ENCODE measurements at places on chromosomes 2 and 18.

DNA sequence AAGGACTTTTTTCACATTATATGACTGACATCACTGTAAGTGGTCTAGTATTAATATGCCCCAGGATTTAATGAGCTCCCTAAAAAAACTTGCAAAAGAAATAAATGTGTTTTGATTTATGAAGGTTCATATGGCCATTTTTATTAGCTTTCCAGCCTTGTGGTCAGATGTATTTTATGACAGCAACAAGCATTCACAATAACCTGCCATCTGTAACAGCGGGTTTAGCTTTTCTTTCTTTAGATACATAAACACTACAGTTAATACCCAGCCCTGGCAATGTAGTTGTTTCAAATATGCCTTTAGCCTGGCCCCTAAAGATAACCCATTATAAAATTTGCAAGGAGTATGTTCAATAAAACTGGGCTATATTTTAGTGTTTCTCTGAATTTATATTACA is 1063.8 kb downstream of the SOCS6 start:
- no peak for DNase-seq

GRCh38 chr2:168539945-168540344 is 83.9 kb downstream of the CERS6 start:
- no peak for DNase-seq

DNA sequence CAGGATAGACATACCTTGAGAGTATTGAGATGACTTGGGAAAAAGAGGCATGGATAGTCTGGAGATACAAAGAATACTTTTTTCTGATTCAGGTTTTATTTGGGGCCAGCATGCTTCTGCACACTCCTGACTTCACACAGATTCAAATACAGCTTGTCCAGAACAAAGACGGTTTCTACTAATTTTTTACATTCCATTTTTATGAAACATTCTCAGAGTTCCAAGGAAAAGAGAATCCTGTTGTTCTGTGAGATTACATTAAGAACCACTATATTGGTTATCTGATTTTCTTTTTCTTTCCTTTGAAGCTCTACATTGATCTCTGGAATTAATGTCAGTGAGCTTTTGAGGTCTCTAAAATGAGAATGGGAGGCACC is 41.0 kb downstream of the PTPRM start:
- no peak for DNase-seq

DNA sequence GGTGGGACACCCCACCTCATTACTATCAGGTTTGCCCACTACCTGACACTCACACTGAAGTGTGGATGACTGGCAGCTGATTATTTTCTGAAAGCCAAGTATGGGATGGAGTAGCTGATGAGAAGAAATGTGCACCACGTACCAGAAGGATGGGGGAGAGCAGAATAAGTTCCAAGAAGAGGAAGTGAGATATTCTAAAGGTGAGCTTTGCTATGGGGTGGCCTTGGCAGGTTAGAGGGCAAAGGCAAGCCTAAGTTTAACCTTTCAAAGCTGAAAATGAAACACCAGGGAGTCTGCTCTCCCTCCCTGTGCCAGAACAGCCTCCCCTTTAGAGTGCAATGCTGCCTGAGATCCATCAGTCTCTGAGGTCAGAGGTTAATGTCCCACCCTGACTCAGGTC is 196.1 kb upstream of the OSR1 start:
- no peak for DNase-seq

GRCh38 chr18:9617006-9617542 is 2.7 kb upstream of the PPP4R1 start:
- no peak for DNase-seq

GRCh38 chr18:25927830-25928229 is 162.6 kb downstream of the SS18 start:
- DNase-seq = no peak

DNA sequence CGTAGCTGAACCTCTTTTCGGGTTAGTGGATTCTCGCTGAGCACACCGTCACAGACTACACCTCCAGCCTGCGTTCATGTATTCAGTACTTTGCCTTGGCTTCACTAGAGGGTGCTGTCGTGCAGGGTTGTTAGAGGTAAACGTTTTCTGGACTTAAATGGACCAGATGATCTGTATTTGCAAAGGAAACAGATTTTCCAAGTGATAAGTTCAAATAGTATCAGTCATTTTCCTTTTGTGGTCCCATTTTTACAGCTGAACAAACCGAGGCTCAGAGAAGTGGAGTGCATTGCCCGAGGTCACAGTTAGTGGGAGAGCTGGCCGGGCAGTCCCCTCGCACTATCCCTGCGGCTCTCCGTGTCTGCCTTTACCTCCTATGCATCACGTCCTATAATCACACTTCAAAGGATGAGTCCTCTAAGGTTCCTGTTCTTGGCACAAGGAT is 125.9 kb downstream of the MAP4K4 start:
- DNase-seq = peak; percentile 44

DNA sequence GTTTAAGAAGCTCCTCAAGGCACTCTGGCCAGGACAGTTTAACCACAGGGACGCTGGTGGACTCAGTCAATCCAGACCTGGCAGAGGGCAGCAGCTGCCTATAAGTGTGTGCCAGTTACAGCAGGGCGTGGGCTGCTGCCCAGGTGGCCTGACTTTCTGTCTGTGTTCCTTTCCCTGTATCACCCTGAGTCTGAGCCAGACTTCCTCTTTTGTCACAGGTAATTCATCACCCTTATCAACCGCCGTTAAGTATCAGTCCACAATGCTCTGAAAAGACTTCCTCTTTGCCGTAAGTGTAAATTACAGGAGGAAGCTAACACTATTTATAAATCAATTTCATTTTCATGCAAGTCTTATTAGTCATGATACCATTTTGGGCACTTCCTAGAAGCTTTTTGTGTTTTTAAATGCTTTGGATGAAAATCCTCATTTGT is 7.0 kb downstream of the LPIN1 start:
- no peak for DNase-seq

DNA sequence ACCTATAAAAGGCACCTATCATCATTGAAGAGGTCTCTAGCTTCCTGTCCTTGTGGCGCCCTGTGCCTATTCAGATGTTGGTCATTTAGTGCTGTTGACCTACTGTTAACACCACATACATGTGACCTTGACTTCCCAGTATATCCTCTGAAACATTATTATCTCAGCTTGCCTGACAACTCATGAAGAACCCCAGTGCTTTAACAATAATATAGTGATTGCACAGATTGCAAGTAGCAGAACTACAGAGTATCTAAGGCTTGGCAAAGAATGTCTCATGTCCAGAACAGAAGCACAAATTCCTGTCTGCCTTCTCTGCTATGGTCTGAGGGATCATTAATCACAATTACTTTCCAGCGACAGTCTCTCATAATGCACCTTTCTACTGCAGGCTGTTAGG is 165.3 kb downstream of the LCLAT1 start:
- DNase-seq = no peak

DNA sequence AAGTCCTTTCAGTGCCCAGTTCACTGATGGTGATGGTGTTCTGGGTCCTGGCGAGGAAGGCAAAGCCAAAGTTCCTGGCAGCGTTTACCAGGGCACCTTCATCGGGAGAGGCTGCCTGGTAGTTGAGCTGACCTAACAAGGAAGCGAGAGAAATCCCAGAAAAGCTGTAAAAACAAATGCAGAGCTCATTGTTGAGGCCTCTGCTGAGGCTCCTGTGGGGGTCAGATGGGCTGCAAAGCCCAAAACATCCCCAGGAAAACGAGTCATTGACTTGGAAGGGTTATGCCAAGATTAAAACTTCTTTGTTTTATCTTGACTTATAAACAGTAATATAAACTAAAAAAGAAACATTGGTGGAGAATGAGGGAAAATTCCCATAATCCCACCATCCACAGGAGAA is 53.3 kb upstream of the NARS1 start:
- DNase-seq = no peak

DNA sequence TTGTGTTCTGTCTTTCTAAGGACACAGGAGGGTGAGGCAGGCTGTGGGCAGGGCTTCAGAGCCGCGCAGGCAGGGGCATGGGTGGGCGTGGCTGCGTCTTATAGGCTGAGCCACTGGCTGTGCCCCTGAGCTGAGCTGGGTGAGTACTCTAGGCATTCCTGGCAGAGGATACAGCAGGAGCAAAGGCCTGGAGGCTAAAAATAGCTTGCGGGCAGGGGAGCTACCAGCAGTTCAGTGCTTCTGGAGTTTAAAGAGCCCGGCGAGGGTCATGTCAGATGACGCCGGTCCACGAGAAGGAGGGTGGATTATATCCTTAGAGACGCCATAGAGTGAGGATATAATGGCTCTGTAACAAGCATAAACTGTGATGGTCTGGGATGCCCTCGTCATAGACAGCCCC is 31.5 kb upstream of the PDIA6 start:
- no peak for DNase-seq

DNA sequence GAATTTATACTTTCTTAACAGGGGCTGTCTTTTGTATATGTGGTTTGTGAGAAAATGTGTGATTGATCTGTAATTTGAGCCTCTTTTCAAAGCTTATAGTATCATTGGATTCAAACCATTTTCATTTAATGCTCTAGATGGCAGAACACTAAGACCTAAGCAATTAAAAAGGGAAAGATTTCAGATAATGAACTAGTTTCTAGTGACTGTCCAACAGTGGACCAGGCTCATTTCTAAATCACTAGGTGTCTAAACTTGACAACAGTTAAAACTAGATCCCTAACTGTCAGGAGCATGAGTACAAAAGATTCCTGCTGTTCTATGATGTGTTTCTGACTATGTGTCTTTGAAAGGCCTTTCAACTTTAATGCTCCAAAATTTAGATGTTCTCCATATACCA is 54.6 kb downstream of the ANKRD44 start:
- DNase-seq = no peak

DNA sequence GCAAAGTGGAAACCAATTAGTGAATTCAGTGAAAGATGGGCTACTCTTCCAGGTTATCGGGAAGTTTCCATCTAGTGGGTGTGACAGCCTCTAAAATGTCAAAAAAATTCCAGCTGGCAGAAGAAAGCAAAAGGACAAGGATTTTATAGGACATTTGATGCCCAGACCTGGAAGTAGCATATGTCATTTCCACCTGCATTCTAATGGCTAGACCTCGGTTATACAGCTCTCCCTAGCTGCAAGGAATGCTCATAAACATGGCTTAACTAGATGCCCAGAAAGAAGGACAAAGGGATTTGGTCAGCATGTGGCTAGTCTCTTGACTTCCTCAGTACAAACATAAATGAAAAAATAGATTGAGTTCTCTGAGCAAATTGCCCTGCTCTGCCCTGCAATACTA is 215.4 kb downstream of the NYAP2 start:
- DNase-seq = no peak

DNA sequence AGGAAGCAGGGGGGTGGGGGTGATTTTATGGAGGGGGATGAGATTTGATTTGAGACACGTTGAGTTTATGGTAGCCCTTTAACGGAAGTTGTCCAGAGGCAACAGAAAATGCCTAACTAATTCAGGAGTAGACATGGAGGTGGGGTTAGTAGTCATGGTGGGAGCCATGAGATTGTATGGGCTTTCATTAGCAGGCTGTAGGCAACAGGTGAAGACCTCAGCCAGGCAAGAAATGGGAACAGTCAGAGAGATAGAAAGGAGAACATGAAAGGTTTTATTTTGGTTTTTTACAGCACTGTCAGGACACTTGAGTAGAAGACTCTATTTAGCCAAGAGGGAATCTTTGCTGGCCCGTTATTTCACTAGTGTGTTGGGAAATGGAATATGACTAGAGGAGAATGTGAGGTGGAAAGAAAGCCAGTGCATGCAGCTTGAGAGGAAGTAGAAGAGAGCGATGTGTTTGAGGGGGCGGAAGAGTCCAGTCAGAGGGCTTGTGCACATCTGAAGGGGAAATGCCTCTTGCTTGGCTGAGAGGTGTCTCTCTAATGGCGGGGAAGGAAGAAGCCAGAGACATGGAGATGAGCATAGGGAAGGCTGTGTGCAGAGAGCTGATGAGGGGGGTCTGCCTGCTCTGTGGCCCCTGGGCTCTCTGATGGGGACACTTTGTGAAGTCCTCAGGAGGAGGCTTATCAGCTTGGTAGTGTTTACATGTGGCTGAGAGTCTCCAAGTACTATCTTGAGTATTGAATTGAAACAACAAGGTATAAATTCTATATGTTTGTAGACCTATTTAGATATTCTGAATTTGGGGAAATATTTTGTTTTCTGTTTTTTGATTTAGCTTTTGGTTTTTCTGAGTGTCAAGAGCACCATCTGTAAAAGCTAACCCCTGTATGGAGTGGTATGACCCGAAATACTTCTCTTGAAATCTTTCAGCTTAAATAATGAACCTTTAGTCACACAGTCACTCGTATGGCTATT is 66.9 kb upstream of the ITM2C start:
- DNase-seq = no peak

DNA sequence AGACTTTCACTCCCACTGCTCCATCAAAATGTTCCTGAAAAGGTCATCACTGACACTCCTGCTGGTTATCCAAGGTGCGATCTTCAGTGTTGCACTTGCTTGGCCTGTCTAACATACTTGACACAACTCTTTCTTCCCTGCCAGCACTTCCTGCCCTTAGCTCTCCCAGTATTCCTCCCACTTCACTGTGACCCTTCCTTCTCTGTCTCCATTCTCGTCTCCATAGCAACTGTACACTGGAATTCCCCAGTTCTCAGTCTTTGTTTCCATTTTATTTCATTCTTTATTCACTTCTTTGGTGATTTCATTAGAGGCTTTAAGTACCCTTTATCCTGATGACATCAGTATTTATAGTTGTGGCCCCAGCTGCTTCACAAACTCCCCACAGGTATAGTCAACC is 333.0 kb downstream of the IRS1 start:
- DNase-seq = no peak

DNA sequence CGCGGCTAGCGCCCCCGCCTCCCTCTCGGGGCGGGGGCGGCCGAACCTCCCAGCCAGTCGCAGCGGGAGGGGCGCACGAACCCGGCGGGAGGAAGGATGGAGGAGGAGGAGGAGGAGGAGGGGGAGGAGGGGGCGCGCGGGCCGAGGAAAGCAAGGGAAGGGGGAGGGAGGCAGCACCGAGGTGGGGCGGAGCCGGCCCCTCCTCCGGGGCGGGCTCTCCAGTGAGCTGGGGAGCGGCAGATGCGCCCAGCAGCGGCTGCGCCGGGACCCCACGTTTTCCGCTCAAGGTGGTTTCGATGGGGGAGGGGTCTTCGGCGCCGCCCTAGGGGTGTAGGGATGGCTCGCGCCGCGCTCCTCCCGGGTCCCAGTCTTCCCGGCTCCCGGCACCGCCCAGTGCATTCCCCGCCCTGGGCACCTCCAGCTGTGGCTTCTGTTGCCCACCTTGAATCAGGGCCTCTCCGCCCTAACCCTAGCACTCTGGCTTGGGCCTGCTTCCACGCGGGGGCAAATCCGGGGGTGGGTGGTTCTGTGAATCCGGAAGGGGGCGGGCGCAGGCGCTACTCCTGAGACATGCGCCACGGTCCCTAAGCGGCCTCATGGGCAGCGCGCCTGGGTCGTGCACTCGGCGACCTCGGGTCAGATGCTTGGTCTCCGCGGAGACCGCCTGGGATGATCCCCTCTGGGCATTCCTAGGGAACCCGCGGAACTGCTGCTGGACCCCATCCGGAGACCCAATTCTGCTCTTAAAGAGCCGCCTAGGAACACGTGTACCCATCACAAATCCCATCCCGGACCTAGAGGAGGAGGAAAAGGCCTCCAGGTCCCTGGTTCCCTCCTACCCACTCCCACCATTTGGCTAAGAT is at the start of gene FBXO41:
Gene FBXO41, minus strand, starts transcription at position 183 of the 863 bp plus-strand sequence. CDS start 14,848 bp downstream, outside the sequence.
- DNase-seq = peak; percentile 57

GRCh38 chr2:143015656-143016055 is 113.6 kb upstream of the ARHGAP15 start:
- no peak for DNase-seq

Measured in stimulated activated CD8-positive, alpha-beta memory T cell treated with anti-CD3 and anti-CD28 coated beads, Interleukin-4, amount 100 ng/mL, for 4 hours (primary cell).